ENCODE measurements at places on chromosomes 1 and 21.

GRCh38 chr1:11639372-11639771 is 14.9 kb downstream of the FBXO2 start:
- no peak for DNase-seq

DNA sequence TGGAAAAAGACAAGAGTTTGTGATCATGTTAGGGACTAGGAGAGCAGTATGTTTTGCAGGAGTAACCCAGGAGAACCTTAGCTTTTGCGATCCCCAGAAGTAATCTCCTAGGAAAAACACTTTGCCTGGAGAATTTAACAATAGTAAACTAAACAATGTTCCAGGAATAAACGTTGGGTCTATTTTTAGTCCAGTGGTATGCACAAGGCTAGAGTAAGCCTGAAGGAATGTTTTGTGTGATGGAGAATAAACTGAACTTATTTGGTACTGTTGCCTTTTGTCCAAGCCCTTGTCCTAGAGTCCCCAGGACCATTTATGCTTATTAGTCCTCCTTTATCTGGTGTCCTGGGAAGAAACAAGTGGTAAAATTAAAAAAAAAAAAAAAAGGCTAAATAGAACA is 28.7 kb upstream of the RGS5 start:
- no peak for DNase-seq

GRCh38 chr21:14567331-14568279 is 21.5 kb upstream of the SAMSN1 start:
- no peak for DNase-seq

DNA sequence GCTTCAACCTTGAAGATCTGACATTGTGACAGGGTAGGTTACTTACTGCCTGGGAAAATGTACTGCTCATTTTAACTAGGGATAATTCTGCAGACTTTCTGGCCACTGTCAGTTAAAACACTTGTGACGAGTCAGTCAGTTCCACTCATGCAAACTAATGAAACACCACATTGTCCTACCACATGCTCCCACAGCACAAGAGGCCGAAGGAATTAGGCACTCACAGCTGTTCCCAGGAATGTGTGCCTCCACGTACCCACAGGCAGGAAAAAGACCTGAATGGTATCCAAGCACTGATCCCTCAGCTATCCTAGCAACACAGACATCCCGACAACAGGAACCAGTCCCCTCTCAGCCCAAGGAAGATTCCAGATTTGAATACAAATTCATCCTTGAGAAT is 12.3 kb downstream of the BCAR3 start:
- peak; percentile 17 for DNase-seq

DNA sequence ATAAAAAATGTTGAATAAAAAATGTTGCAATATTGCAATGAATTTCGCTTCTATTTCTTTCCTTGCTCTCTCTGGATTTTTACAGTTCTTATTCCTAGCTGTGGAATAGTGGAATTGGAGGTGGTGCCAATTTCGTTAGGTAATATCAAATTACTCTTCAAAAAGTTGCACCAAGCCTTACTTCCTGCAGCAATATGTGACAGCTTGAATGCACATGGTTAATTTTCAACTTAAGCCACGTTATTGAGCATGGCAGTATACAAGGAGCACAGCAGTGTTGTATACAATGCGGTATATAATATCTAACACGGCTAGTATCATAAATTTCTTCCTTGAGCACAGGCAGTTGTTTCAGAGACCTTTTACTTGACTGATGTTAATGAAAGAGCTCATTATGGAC is 152.5 kb downstream of the NOS1AP start:
- DNase-seq = no peak

GRCh38 chr1:10283318-10283984 is 73.1 kb downstream of the KIF1B start:
- DNase-seq = no peak

- DNase-seq = no peak
These were observed 5.8 kb upstream of the LCE6A start for GRCh38 chr1:152836870-152837269.

DNA sequence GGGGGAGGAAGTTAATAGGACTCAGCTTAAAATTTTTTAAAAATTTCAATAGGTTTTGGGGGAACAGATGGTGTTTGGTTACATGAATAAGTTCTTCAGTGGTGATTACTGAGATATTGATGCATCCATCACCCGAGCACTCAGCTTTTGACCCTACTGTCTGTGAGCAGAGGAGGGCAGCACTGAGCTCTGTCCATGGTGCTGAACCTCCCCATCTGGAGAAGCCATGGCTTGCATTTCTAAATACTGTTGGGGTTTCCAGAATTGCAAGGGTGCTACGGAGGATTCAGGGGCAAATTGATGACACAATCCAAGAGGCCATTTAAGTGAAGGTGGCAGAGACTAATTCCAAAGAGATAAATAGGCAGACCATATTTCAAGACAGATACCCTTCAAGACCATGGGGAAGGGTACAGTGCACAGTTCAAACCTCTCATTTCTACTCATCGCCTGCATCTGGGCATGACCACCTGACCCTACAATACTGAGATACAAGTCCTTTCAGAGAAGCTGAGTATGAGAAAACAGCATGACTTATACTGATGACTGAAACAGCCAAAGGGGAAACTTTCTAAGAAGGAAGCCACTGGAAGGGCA is 17.2 kb downstream of the SYT2 start:
- DNase-seq = no peak

DNA sequence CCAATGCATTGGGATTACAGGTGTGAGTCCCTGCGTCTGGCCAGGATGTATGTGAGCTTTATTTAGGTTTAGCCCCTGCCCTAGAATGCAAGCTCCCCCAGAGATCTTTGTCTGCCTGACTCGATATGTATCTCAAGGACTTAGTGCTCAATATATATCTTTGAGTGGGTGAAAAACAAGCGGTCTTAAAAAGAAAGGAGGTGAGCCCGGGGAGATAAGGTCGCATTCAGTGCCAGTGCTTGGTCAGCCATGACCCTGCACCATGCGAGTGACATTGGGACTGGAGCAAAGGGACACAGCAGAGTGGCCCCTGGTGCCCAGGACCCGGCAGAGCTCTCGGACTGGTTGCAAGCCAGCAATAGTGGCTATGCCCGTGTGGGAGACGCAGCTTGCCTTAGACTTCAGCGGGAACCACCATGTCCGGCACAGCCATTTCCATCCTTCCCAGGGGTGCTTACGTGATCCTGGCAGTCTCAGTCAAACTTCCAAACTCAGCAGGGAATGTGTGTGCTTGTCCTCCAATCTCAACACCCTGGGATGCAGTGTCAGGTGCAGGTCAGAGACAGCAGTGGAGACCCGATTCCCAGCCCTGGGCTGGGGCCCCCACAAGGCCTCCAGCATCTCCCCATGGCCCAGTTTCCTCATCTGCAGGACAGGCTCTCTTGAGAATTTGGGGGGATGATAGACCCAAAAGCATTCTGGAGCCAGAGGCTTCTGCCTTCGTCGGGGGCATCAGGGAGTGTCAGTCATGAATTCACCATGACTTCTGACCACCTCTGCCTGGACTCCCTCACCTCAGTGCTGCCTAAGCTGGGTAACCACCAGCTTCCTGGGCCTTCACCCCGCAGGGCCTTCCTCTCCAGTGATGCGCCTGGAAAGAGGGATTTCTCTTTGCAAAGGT is 1.8 kb downstream of the MX2 start:
- no peak for DNase-seq

DNA sequence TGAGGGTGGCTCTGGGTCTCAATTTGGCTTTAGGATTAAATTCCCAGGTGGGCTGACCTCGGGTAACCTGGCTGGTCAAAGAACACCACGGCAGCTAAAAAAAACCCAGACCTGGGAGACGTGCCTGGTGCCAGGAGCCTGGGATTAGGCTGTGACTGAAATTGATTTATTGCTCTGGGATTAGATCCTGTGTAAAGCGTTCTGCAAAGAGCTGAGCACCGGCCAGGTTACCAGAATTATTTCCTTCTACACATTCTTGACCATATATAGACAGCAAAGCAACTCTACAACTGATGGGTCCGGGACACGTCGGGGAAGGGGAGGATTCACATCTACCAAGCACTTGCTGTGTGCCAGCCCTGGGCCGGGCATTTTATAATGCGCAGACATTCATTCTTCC is 45.2 kb downstream of the TMCO4 start:
- no peak for DNase-seq

- DNase-seq = no peak
These were observed 14.3 kb downstream of the TTLL10 start for GRCh38 chr1:1187938-1188337.

GRCh38 chr1:153359241-153359640 is 1.6 kb downstream of the S100A9 start:
- DNase-seq = no peak

DNA sequence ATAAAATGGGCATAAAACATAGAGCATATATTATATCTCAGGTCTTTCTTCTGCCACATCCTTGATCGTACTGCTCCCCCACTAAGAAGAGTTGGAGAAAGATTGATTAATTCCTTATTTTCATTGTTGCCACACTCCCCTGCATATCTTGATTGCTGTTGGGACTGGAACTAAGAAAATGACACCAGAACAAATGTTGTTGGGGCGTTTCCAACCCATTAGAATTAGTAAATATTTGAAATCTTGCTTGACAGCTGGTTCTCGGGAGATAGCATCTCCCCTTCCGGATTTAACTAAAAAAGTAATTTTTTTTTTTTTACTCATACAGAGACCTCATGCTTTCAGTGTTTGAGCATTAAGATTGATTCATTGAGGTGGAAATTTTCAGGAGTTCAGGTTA is 493.0 kb upstream of the PLXNA2 start:
- no peak for DNase-seq

- no peak for DNase-seq
These were observed 20.5 kb upstream of the ALG14 start for GRCh38 chr1:95093296-95093695.

DNA sequence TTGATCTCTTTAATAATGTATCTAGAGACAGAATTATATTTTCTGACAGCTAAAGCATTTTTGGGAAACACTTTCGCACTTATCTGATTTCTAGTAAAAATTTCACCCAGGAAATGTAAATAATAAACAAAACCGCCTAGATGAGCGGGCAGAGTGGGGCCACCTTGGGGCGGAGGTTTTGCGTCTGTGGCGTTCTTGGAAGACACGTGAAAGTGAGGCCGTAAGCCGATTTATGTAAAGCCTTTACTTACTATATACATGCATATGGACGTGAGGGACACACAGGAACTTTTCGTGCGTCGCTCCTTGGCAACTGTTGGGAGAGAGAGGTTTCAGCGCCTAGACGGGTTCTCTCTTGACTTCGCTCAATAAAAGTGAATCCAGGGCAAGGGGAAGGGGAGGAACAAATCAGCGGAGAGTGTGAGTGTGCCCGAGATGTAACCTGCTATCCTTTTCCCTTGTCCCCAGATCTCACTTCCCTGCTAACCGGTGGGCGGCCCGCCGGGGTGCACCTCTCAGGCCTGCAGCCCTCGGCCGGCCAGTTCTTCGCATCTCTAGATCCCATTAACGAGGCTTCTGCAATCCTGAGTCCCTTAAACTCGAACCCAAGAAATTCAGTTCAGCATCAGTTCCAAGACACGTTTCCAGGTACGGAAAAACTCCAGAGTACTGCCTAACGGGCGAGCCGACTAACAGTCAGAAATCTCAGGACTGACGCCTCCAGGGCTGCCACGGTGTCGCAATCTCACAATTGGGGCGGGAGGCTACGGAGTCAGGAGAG is 1.7 kb downstream of the HLX start:
- no peak for DNase-seq

DNA sequence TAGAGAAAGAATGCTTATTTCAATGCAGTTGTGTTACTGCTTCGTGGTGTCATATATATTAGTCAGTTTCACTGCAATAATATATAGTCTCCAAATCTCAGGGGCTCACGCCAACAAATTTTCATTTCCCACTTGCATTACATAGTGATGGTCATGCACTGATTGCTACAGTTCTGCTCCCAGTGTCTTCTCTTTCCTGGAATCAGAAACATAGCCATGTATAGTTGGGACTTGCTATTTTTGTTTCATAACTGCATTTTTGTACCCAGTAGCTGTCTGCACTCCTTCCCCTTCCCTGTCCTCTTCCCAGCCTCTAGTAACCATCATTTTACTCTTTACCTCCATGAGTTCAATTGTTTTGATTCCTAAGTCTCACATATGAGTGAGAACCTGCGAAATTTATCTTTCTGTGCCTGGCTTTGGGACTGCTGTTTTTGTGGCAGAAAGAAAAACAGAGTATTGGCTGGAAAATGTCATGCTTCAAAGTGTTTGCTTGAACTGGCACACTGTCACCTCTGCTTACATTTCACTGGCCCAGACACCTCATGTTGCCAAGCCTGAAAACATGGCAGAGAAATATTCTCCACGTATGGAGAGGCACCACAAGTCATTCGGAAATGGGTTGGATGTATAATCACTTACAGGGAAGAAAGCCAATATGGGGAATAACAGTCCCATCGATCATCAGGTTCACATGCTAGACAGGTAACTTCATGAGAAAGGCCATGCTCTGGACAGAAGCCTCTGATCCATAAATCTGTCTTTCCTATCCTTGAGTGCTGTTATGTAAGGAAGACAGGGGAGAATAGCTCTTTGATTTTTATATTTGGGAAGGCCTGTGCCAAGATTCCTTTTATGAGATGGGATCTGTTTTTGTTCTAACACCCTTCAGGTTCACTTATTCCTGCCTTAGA is 60.4 kb upstream of the BACH1 start:
- DNase-seq = no peak

DNA sequence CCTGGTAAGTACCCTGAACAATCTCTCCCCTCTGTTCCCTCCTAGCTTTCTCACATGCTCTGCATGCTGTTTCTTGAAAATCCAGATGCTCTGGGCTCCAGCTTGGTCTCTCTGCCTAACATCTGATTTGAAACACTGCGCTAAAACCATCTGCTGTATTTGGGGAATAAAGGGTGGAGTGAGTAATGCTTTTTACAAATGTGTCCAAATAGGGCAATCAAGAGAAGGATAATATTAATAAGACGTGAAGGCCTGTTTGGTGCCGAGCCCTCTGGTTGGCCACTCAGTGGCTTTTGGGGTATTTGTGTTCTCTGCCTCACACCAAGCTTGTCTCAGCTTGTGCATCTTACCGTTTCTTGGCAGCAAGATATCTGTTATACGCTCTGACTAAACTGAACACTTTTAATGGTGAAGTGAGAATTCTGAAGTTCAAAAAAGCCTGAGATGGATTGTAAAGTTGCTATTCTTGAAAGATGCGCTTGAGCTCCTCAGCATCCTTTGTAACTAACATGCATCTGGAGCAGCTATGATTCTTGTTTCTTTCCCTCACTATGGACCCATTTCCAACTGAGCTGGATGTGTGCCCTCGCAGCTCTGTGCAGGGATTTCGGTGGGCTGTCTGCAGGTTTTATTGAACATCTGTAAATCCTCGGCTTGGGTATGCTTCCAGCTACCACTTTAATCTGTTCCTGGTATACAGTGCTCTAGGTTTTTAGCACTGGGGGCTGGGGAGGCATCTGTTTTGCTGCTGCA is 269.4 kb downstream of the RWDD3 start:
- no peak for DNase-seq

DNA sequence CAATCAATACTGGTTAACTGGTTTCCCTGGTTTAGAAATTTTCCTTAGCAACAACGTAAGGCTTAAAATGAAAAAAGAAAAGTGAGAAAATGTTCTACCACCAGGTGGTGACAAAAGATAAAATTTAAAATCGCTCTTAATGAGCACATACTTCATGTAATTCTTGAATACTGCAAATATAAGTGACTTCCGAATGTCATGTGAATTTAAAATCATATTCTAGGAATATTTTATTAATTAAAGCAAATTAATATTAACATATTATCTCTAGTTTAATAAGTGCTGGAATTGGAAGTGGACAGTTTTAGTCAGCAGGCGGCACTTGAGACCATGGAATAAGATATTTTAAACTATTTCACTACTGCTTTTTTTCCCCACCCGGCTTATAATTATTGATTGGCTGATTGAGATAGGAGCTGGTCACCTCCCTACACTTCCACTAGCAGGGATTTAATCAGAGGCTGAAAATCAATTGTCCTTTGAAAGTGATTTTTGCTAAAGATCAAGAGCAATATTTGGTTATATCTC is 5.0 kb upstream of the ADAMTS1 start:
- DNase-seq = no peak
